ENCODE measurements at places on chromosomes 4 and X.
A peak's percentile ranks its signal among the peaks of the same experiment; 100 is the strongest.

DNA sequence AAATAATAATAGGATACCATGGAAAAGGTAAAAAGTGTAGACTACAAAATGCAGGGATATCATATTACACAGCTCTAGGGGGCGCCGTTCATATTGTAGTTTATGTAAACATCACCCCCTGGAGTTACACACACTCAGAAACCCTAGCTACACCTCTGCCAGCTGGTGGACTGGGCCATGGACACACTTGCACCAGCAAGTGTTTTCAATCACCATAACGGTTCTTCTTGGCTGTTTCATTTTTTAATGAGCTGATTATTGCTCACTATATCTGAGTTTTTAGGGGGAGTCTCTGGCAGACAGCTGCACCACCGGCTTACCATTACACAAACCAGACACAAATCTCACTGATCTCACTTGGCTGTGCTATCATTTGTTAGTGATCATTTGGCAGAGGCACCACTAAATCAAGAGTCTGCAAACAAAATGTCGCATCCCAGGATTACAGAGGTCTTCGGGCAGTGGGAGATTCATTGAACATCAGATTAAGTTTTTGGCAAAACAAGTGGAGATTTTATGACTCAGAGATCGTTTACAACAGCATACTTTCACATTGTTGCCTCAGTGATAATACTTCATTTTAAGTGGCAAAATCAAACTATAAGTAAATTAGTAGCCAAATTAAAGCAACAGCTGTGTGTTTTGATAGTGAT is 185.7 kb downstream of the UNC5C start:
- DNase-seq, result no peak

- no peak for DNase-seq
Observed at GRCh38 chr4:140020457-140021361, 133.3 kb downstream of the MAML3 start.

GRCh38 chr4:168163106-168163505 is 70.8 kb downstream of the ANXA10 start:
- DNase-seq, result no peak

GRCh38 chr4:94831607-94832006 is 73.9 kb downstream of the BMPR1B start:
- no peak for DNase-seq

- no peak for DNase-seq
Observed at GRCh38 chr4:83783215-83783614, 247.3 kb downstream of the GPAT3 start.

DNA sequence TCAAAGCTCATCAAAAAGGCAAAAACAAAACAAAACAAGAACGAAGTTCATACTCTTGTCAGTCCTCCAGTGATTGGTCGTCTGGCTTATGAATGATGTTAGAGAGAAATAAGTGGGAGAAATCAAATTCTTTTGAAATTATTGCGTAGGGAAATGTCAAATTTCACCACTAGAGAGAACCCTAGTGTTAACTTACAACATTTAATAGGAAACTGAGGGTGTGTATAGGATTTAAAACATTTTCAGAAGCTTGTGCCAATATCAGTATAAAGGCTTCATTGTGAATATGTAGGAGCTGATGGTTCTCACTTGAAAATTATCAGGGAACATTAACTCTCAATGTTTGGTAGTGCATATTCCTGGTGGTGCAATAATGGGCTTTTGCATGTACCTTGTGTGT is 17.4 kb downstream of the ADH6 start:
- no peak for DNase-seq

DNA sequence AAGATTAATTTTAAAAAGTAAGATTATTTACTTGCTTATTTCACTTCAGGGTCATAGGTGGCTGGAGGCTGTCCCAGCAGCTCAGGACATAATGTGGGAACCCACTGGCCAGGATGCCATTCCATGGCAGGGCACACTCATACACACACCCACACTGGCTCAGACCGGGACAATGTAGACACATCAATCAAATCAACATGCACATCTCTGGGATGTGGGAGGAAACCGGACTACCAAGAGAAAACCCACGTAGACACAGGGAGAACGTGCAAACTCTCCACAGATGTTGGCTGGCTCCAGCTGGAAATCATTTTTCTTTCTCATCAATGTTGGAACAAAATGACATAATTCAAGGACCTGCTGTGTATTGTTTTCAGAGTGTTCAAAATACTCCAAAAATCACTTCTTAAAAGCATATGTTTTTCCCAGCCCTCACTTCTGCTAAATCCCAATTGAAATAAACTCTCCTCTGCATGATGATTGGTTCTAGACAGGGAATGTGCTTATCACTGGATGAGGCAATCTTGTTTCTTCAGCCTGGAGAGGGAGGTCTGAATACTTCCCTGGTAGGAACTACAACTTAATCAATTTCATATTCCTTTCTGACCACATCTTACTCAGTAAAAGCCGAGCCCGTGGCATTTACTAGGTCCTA is 18.6 kb upstream of the CPE start:
- no peak for DNase-seq

DNA sequence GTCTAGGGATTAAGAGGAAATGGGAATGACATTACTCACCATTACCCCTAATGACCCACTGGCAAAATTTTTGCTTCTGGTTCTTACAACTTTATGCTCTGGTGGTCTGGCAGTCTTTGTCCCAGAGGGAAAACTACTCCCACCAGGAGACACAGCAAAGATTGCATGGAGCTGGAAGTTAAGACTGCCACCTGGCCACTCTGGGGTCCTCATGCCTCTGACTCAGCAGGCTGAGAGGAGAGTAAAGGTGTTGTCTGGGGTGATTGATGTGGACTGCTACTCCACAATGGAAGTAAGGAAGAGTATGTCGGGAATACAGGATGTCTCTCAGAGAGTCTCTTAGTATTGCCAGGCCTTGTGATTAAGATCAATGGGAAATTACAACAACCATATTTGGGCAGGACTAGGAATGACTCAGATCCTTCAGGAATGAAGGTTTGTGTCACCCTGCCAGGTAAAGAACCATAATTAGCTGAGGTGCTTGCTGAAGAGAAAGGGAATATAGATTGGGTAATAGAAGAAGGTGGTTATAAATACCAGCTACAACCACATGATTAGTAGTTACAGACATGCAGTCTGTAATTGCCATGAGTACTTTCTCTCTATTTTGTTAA is 215.5 kb downstream of the GPAT3 start:
- no peak for DNase-seq

GRCh38 chr4:39614487-39615162 is 24.0 kb downstream of the SMIM14 start:
- DNase-seq, result no peak

DNA sequence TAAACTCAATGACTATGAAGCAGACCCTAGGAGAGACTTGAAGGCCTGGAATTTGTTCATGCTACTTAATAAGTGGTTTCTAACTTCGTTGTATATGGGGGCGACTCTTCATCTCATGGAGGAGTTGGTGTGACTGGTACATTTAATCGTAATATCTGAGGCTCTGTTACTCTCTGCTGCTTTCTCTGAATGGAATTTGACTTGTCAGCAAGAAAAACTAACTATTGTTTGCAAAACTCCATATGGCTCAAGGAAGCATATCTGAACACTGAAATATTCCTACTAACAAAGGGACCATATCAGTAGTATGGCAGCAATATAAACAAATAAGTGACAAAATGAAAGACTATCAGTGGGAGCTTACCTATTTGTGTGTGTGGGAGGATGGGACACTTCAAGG is 132.0 kb upstream of the RPS6KA6 start:
- no peak for DNase-seq

DNA sequence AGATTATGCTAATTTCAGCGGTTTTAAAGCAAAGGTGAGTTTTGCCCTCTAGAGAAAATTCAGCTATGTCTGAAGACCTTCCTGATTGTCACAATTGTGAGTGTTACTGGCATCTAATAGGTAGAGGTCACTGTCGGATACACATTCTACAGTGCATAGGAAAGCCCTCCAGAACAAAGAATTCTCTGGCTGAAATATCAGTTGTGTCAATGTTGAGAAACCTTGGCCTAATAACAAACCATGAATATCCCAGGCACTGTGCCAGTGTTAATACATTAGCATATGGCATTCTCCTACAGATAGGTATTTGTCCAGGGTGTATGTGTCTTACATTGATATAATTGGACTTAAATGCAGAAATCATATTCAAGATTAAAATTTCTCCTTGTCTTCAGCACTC is 294.3 kb downstream of the FSTL5 start:
- no peak for DNase-seq

DNA sequence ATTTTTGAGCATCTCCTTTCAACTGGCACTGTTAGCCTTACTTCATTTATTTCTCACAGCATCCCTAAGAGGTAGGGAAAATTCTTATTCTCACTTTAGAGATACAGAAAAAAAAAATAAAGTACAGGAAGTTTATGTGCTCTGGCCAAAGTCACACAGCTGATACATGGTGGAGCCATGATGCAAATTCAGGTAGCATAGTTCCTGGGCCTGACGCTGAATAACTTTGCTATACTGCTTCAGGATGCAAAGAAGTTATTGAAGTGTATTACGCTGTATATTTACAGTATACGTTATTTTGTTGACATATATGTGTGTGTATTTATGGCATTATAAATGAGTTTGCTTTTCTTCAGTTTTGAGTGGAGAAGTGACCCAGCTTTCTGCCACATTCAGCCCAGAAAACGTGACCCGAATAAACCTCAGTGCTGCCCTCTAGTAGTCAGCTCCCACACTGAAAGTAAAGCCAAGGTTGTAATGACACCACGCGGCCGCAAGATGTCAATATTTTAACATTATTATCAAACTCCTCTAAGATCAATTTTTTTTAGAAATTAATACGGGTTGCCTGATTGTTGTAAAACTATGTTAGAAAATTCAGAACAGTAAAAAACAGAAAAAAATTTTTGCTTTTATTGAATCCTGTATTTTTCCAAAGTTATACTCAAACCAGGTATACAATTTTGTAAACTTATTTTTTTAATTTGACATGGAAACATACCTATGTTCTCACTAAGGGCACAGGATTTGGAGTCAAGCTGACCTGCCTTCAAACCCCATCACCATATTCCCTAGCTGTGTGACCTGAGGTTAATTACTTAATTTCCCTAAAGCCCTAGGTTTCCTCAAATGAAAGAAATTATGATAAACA is 3.8 kb upstream of the GUCY2F start:
- peak; percentile 53 for DNase-seq

- no peak for DNase-seq
Observed at GRCh38 chrX:147533426-147533825, 378.3 kb upstream of the FMR1 start.

DNA sequence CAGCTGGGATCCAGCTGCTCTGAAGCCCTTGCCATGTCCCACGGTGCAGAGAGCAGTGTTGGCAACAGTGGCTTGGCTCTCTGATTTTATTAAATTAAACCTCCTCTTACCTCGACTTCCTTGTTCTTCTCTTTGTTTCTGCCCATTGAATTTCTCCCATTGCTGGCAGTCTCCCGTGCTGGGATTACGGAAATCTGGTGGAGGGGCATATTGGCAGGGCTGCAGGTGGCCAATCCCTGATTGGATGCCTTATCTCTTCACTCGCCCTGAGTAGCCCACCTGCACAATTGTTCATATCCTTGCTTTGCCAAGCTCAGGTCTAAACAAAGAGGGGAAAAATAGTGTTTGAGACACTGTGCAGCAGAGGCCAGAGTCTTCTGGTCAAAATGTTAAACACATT is 493.9 kb downstream of the TMA16 start:
- DNase-seq, result no peak

GRCh38 chr4:82790060-82790660 is 8.4 kb downstream of the SCD5 start:
- no peak for DNase-seq

DNA sequence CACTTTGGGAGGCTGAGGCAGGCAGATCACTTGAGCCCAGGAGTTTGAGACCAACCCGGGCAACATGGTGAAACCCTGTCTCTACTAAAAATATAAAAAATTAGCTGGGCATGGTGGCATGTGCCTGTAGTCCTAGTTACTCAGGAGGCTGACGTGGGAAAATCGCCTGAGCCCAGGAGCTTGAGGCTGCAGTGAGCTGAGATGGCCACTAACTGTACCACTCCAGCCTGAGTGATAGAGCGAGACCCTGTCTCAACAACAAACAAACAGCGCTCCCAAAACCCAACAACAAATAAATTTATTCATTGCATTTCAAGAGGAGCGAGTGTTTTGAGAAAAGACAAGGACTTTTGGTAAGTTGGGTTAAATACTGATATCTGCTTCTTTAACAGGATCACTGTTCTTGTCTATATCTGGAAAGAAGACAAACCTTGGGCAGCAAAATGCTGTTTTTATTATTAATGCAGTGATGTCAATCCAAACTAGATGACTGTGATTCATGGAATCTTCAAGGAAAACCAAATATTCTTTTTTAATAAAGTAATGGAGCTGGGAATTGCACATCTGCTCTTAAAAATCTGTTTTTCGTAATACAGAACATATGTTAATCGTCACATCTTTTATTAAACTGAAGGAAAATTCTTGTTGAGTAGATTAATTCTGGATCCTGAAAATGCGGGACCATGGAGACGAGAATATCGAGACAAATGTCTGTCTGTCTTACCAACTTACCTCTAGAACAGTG is 90.8 kb upstream of the LIMCH1 start:
- DNase-seq, result no peak

- DNase-seq, result no peak
Observed at GRCh38 chrX:8657883-8658282, 74.1 kb downstream of the ANOS1 start.

- no peak for DNase-seq
Observed at GRCh38 chr4:169253113-169253671, 17.6 kb downstream of the SH3RF1 start.

- DNase-seq, result no peak
Observed at GRCh38 chrX:17737986-17738713, 857 bp downstream of the SCML1 start.

DNA sequence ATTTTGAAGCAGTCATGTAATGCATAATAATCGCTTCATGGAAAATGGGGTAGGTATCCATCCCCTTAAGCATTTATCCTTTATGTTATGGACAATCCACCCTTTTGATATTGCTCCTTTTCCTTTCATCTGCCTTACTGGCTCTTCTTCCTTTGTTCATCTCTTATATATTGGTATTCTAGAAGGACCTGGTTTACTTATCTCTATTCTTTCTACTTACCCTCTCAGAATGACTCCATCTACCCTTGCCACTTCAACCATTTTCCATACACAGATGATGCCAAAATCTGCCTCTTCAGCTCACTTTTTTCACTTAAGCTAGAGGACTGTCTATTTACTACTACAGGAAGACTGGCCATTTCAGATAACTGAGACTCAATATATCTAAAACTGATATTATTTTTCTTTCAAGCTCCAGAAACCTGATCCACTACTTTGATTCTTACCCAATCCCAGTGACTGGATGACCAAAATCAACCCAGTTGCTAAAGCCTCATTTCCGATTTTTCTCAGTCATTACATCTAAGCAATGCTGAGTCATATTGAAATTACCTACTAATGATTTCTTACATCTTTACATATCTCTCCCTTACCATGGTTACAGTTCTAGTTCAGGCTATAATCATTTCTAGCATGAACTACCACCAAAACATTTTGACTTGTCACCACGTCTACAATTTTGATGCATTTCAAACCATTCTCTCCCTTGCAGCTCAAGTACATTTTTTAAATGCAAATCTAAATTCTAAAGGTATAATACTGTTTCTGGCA is 93.7 kb downstream of the FAAH2 start:
- DNase-seq, result no peak

- no peak for DNase-seq
Observed at GRCh38 chrX:32524385-32524784, 687.0 kb downstream of the DMD start.
